ENCODE measurements at places on chromosomes 11 and 22.

GRCh38 chr11:14112721-14113120 lies 150.2 kb downstream of the SPON1 start:
- DNase-seq, result no peak

GRCh38 chr11:104254347-104254746 lies 90.4 kb upstream of the PDGFD start:
- DNase-seq, result no peak

DNA sequence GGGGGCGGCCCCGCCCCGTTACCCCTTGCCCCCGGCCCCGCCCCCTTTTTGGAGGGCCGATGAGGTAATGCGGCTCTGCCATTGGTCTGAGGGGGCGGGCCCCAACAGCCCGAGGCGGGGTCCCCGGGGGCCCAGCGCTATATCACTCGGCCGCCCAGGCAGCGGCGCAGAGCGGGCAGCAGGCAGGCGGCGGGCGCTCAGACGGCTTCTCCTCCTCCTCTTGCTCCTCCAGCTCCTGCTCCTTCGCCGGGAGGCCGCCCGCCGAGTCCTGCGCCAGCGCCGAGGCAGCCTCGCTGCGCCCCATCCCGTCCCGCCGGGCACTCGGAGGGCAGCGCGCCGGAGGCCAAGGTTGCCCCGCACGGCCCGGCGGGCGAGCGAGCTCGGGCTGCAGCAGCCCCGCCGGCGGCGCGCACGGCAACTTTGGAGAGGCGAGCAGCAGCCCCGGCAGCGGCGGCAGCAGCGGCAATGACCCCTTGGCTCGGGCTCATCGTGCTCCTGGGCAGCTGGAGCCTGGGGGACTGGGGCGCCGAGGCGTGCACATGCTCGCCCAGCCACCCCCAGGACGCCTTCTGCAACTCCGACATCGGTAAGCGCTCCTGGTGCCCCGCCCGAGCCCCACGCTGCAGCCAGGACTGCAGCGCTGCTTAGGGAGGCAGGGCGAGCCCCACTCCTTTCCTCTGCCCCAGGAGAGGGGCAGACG lies at the start of gene TIMP3:
Gene TIMP3, plus strand, starts transcription at position 169 of the 700 bp plus-strand sequence. Its CDS starts 297 bp downstream, at position 466.
- peak; percentile 63 for DNase-seq

- no peak for DNase-seq
Observed at GRCh38 chr22:38872831-38873248, 824 bp upstream of the CBX6 start.

- no peak for DNase-seq
Observed at GRCh38 chr11:58060535-58060934, 29.8 kb downstream of the OR6Q1 start.

- no peak for DNase-seq
Observed at GRCh38 chr11:19828382-19829108, 115.9 kb downstream of the NAV2 start.

GRCh38 chr22:25697181-25697664 lies 44.8 kb upstream of the MYO18B start:
- DNase-seq, result no peak

GRCh38 chr11:64959498-64959897 lies 12.4 kb downstream of the MAJIN start:
- DNase-seq, result no peak

DNA sequence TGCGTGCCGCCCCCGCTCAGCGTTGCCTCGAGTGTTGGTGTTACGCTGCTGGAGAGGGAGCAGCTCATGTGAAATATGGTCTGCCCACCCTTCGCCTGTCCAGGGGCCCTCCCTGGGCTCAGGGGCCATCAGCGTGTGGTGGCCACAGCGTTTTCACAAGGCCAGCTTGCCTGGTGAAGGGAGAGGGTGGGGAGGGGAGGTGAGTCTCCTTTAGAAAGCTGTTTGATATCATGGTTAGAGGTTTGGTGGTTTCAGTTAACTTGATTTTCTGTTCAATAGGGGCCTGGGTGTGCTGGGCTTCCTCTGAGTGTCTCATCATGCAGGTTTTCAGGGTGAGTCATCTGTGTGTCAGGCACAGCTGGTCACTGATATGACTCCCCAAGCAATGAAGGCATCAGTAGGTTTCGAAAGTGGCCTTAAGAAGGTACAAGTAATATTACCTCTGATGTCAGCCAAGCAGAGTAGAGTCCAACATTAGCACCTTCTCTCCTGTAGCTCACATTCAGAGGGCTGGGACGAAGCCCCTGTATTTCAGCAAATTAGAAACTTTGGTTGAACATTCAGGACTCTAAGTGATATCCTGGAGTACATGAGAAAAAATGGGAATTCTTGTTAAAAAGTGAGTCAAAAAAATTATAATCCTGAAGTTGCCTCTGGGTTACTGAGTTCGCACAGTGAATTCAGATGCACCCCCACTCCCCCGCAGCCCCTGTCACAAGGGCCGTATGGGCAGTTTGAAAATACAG lies 172.5 kb downstream of the TBC1D22A start:
- DNase-seq, result peak; percentile 45

- no peak for DNase-seq
Observed at GRCh38 chr11:103618528-103618927, 417.9 kb upstream of the DDI1 start.

GRCh38 chr22:46405901-46406300 lies 70.4 kb downstream of the TRMU start:
- no peak for DNase-seq

DNA sequence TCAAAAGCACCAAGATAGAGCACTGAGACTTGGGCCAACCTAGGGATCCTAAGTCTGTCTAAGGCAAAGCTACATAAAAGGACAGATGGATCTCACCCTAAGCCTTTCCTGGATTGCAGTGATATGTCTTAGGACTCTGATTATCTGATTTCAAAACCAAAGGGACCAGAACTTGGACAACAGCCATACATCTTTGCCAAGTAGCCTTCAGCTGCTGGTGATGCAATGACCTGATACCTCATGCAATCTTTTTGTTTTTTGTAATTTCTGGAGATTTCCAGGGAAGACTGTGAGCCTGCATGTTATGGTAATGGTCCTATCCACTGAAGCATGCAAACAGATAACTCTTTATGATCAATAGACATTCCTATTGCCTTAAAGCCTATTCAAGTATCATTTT lies 230.4 kb upstream of the MTNR1B start:
- no peak for DNase-seq

DNA sequence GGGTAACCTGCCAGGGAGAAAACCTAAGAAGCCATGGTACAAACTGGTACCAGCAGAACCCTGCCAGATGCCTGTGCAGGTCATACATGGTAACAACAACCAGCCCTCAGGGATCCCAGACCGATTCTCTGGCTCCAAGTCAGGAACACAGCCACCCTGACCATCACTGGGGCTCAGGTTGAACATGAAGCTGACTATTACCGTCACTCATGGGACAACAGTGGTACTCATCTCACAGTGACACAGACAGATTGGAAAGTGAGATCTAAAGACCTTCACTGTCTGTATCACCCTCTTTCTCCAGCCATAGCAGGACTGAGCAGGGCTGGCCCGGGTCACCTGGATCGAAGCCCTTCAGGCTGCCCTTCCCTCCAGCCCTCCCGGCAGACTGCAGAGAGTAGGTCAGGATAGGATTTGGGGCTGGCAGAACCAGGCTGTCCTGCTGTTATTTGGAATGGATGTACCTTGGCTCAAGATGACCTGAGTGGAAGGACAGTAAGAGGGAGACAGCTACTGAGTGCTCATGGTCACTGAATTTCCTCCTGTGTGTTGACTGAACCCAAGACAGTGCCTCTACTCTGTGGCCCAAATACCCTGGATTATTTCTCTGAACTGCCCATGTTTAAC lies 94.7 kb downstream of the GGTLC2 start:
- no peak for DNase-seq

DNA sequence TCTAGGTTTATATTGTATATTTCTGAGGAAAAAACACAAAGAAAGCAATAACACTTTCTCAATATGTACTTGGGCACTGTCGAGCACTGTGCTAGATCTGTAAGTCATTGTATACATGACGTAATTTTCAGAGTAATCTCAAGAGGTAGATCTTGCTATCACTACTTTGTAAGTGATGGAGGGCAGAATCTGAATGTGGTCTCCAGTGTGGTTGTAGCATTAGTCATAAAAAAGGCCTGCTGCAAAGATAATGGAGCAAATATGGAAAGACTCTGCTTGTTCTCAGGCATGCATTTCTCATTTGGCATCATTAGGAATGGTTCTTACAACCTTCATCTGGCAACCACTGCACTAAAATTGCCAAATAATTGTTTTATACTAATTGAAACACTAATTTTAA lies 419.8 kb upstream of the CCDC179 start:
- DNase-seq, result no peak

- DNase-seq, result no peak
Observed at GRCh38 chr22:19757985-19758895, 2.3 kb upstream of the TBX1 start.

DNA sequence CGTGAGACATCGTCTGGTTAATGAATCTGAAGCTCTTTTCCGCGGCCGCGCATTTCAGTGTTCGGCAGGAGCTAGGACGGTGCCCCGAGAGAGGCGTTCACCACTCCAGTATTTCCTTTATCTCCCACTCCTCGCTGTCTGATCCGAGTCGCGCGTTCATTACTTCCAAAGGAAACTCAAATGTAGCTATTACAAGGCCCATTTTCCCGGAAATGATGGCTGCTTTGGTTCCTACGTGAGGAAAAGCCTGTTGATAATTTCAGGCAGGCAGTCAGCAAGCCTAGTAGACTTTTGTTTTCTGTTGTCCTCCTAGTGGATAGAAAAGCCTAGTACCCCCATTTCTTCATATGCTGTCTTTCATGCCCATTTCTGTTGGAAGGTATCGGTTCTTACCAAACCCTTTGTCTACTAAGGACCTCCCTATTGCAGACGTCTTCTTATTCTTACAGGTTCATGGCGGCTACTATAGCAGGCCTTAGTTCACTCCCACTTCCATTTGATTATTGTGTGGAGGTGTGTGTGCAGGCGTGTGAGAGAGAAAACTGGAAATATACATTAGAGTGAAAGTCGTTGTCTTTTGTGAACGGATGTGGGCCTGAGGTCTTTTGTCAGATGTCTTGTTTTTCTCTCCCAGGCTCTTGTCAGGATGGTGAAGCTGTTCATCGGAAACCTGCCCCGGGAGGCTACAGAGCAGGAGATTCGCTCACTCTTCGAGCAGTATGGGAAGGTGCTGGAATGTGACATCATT lies 737 bp downstream of the RBM4 start:
- peak; percentile 7 for DNase-seq

- DNase-seq, result no peak
Observed at GRCh38 chr22:40518840-40519239, 117.7 kb downstream of the MRTFA start.

GRCh38 chr22:46907241-46908215 lies 145.1 kb downstream of the TBC1D22A start:
- no peak for DNase-seq

- no peak for DNase-seq
Observed at GRCh38 chr11:94120946-94121345, 7.7 kb upstream of the PANX1 start.

DNA sequence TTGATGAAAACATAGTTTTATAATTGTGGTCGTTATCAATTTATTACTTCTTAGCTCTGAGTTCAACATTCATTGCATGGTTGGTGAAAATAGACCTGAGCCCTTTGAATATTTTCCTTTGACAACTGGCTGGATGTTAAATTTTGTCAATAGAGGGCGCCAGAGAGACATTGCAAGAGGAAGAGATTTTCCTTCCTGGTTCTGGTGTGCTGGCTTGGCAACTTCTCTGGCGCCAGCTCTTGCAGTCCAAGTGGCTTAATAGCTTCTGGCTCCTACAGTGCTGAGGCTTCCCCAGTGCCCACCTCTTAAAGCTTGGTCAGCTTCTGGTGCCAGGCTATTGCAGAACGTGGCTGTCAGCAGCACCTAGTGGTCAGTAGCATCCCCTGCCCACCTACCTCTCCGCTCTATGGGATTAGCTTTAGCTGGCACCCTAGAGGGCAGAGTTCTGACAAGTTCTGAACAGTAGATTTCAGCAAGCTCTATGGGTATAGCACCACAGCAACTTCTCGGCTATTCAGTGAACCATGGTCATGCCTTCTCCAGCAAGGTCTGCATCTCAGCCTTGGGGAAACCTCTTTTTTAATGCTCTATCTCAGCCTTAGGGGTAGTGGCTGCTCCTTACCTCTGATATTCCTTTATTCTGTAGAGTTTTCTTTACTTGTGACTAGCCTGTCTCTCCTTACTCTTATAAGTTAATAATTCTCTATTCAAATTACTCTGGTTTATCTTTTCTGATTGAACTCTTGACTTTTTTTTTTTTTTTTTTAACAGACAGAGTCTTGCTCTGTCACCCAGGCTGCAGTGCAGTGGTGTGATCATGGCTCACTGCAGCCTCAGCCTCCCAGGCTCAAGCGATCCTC lies 59.4 kb downstream of the ACER3 start:
- peak; percentile 52 for DNase-seq

- DNase-seq, result no peak
Observed at GRCh38 chr11:65124480-65125196, 2.5 kb downstream of the MRPL49 start.

DNA sequence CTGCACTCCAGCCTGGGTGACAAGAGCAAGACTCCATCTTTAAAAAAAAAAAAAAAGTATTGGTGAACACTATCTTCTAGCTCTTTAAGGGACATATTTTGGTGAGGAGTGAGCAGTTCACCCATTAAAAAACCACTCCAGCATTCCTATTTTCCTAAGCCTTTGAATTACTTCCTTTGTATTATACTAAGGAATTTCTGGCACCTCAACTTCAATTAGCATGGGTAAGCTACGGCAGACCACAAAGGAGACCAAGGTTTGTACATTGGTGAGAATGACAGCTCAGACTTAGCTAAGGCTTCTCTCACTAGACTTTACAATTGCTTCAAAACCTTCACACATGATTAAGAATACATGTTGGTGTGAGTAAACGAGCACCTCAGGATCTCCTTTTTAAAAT lies 57.0 kb upstream of the BIRC3 start:
- no peak for DNase-seq

GRCh38 chr11:15972838-15973237 lies 383.5 kb downstream of the SOX6 start:
- DNase-seq, result no peak

GRCh38 chr11:105265845-105266244 lies 126.3 kb upstream of the CARD18 start:
- DNase-seq, result no peak

- no peak for DNase-seq
Observed at GRCh38 chr11:66718320-66718971, 10.6 kb downstream of the SPTBN2 start.

GRCh38 chr22:25509374-25509791 lies 55.1 kb upstream of the GRK3 start:
- DNase-seq, result no peak

DNA sequence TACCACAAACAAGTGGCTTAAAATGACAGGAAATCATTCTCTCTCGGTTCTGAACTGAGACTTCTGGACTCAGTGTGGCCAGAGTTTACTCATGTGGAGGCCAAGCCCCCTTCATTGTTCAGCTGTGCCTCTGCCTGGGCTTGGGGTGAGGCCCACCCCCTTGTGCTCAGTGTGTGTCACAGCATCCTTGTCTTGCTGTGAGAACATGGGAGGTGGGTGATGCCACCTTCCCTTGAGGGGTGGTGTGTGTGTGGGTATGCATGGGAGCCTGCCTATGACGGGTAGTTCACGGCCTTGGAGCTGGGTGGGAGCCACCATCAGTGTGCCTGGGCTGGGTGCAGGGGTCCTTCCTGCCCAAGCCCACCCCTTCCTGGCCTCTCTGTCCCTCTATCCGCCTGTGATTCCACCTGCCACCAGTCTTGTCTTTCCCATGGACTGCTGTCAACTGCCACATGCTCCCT lies 101.7 kb downstream of the MORC2 start:
- no peak for DNase-seq

All from smooth muscle cell of the brain vasculature (primary cell).